ENCODE measurements at places on chromosomes 12 and 14. TPM values are rescaled to one million over a fixed set of nuclear protein-coding genes. Genes with fewer than 3 reads are reported as not detected.

MYF6 gene
- 1.6 TPM for total RNA-seq

DNA sequence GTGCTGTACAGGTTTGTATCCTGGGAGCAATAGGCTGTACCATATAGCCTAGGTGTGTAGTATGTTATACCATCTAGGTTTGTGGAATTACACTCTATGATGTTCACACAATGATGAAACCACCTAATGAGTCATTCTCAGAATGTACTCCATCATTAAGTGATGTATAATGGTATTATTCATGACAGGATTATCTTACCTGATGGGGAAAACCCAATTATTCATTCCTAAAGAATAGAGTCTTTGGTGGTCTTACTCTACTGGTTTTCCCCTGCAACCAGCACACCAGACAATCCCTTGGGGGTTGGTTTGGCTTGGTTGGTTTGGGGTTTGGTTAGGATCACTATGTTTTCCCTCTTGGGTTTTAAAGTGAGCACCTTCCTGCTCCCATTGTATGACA is 12.6 kb upstream of the OR10P1 start:
- DNase-seq: no peak

DNA sequence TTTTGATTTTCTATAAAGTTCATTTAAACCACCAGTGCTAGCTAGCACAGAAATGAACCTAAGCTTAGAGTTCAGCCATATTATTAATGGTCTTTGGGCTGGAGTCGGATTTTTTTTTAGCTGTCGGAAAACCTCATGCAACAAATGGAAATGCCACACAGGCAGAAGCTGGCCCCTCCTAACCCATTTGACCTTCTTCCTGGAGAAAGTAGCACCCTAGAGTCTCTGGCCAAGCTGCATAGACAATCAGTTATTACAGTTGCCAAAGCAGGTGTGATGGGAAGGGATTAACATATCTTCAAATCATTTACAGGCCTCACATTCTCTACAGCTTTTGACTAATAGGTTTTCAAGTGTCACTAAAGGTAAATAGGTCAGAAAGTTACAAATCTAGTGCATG is 49.4 kb downstream of the PTPRQ start:
- DNase-seq: no peak

- no peak for DNase-seq
Observed at GRCh38 chr14:69129264-69129880, 23.5 kb downstream of the DCAF5 start.

- no peak for DNase-seq
Observed at GRCh38 chr14:54739514-54739913, 163.1 kb downstream of the GCH1 start.

DNA sequence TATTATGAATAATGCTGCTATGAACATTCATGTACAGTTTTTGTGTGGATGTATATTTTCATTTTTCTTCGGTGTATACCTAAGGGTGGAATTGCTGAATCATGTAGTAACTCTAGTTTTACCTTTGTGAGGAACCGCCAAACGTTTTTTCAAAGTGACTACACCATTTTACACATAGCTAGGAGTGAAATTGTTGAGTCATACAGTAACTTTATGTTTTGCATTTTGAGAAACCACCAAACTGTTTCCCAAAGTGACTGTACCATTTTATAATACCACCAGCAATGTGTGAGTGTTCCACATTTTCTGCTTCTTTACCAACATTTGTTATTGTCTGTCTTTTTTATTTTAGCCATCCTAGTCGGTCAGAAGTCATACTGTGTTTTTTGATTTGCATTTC is 3.1 kb upstream of the TPH2 start:
- DNase-seq: no peak
